ENCODE measurements at places on chromosomes 5 and 9.

- no peak for DNase-seq
These were observed 467.5 kb downstream of the NTRK2 start for GRCh38 chr9:85136987-85137386.

DNA sequence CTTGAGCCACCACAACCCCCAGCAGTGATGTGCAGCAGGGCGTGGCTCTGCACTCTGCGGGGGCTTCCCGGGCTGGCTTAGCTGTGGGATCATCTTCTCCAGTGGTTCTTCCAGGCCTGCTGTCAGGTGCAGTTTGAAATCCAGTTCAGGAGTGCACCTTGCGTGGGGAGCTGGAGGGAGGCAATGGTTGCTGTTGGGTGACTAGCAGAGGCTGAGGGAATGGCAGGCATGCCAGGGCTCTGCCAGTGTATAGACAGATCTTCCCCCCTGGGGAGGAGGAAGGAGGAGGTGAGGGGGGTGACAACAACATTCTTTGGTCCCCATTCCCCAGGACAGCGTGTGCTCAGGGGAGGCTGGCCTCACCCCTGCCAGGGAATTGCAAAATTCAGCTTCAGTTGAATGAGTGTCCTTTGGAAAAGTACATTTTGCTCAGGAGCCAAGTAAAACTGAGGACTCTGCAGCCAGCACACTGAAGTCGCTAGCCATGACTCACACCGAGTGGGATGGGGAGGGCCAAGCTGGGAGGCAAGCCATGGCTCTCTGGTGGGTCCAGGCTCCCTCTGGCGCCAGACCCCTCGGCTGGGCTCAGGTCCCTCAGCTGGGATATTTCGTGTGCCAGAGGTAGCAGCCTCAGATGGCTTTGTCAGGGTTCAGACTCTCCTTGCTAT is 35.0 kb downstream of the ERGIC1 start:
- DNase-seq = peak; percentile 65

DNA sequence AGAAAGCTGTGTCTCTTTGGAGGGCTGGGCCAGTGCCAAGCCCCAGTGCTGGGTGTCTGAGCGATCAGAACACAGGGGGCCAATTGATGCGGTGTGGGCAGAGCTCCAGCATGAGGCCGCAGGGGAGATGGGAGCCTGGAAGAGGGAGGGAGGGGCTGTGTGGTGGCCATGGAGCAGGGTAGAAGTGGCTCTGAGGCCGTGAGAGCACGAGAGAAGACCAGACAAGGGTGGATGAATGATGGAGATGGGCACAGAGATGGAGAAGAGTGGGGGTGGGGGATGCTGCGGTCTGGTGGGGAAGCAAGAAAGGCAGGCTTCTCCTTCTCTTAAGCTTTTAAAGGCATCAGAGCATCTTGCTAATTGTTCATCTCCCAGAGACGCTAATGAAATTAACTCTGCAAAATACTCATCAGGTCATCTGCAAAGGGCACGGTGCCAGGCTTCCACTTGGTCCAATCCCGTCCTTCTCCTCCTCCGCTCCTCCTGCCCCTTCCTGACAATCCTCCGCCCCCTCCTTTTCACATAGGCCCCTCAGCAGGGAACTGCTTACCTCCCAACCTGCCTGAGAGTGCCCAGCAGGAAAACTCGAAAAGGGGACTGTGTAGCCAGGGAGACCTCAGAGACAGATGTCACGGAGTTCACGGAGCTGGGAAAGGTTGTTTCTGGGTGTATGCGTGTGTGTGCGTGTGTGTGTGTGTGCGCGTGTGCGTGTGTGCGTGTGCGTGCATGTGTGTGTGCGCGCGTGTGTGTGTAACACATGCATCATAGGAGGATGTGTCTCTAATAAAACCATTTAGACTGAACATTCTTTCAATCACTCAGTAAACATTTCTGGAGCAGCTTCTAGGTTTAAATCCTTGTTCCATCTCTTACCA is 7.1 kb upstream of the UNC5A start:
- no peak for DNase-seq

GRCh38 chr5:89545076-89545475 is 662.1 kb upstream of the MEF2C start:
- no peak for DNase-seq

GRCh38 chr5:10538789-10539686 is 24.8 kb upstream of the ANKRD33B start:
- peak; percentile 39 for DNase-seq

DNA sequence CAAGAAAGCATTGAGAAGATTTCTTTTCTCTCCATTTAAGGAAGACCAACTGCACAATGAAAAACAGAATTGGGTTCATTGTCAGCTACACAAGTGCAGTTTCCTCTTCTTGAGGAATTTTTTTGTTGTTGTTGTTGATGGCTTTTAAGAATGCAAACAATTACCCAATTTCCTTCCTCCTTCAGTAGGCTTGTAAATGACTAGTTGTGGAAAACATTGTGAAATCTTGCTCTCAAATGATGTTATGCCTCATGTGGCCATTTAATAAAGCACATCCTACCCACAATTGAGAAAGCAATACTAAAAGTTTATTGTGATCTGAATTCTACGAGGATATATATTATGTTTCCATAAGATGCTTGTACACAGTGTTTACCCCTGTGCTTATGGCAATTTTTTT is 171.6 kb downstream of the FAM174A start:
- no peak for DNase-seq

DNA sequence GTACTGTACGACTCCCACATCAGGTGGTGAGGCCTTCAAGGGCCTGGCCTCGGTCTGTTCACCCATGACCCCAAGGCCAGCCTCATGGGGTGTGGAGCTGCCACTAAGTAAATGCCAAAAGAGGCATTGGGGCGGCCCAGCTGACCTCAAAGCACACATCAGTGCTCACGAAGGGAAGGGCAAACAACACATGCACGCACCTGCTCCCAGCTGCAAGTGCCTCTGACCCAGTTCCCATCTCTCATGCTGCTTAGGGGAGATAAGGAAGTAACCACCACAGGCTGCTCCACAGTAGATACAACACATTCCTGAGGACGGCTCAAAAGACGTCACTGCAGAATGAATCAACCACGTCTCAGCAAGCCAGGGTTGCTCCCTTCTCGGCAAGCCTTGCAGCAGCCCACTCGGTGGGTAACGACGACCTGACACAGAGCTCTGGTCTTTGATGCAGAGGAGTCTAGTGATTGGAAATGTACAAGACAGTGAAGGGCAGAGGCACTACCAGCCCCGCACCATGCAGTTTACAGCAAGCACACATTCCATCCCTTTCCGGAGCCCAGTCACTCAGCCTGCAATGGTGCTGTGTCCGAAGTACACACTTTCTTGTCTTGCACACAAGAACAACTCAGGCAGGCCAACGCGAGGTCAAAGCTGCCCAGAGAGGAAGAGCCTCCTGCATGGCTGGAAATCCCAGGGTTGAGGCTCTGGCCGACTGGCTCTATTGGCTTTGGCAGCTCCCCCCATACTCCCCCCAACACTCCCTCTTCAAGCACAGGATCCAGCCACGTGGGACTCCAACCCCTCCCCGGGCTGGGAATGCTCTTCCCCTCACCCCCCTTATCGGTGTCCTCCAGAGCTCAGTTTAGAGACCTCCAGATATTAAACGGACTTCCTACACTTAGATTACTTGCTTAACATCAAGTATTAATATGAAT is 31.8 kb downstream of the FABP6 start:
- no peak for DNase-seq
